ENCODE measurements at places on chromosomes 16 and 17. TPM values are rescaled to one million over a fixed set of nuclear protein-coding genes. Genes with fewer than 3 reads are reported as not detected.

DNA sequence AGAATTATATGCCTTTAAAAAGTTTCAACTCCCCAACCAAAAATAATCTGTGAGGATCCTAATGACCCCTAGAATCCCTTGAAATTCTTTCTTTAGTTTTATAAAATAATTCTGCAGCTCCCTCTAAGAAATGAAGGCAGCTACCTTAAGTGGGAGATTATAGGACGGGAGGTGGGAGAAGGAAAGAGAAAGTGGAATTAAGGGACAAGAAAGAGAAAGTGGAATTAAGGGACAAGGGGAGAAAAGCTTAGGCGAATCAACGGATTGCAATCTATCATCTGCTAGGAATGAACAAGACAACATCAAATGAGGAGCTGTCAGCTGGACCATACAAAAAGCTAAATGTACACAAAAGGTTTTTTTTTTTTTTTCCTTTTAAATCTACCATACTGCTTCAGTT, 262.0 kb downstream of the ZFHX3 start:
- DNase-seq = no peak
- H3K27ac ChIP-seq = no peak overlapping the region
- H3K36me3 ChIP-seq = no peaks in the 10 kb centered on the region
- H3K4me1 ChIP-seq = peaks cover 17% of the 10 kb centered on the region
- H3K27me3 ChIP-seq = peaks cover 28% of the 10 kb centered on the region

Gene SLC38A8
- not detected for total RNA-seq

- no peak overlapping the region for H3K27ac ChIP-seq
- DNase-seq = no peak
- H3K27me3 ChIP-seq = no peaks in the 10 kb centered on the region
- H3K4me3 ChIP-seq = no peak overlapping the region
Measured at GRCh38 chr17:59234631-59235030, 14.3 kb downstream of the GDPD1 start.

GRCh38 chr17:72462814-72463213, 342.0 kb downstream of the SOX9 start:
- no peak overlapping the region for H3K4me3 ChIP-seq
- no peak overlapping the region for H3K27ac ChIP-seq

Gene ALDH3A1
- total RNA-seq = not detected

Measured in activated CD4-positive, alpha-beta T cell treated with anti-CD3 and anti-CD28 coated beads for 36 hours (primary cell).